ENCODE measurements at places on chromosomes 4 and X.
A peak's percentile ranks its signal among the peaks of the same experiment; 100 is the strongest.

- no peak for DNase-seq
Measured at GRCh38 chr4:142324572-142324971, 521.5 kb downstream of the INPP4B start.

DNA sequence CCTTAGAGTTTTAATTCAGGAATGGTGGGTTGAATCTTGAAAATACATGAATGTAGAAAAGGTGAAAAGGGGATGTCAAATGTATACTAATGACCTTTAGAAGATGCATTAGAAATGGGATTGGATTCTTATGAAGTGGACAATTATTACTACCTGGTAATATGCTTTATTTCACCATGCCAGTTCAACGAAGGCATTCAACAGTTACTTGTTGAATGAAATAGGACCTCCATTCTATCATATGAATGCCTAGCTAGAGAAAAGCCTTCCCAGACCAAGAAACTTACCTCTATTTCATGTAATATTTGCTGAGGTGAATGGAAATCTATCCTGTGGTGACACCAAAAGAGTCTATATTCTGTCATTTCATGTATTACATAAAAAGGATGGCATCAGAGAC, 34.6 kb upstream of the SFRP2 start:
- DNase-seq = no peak

- peak; percentile 7 for DNase-seq
Measured at GRCh38 chrX:152926279-152926678, 28.4 kb downstream of the ZNF185 start.

- no peak for DNase-seq
Measured at GRCh38 chrX:101550362-101550750, at the start of gene ARMCX1. Gene ARMCX1 (plus strand): TSS chrX:101550547. CDS start chrX:101552931, 2,384 bp downstream.

- DNase-seq = no peak
Measured at GRCh38 chrX:133373386-133374079, 41.8 kb downstream of the GPC4 start.

DNA sequence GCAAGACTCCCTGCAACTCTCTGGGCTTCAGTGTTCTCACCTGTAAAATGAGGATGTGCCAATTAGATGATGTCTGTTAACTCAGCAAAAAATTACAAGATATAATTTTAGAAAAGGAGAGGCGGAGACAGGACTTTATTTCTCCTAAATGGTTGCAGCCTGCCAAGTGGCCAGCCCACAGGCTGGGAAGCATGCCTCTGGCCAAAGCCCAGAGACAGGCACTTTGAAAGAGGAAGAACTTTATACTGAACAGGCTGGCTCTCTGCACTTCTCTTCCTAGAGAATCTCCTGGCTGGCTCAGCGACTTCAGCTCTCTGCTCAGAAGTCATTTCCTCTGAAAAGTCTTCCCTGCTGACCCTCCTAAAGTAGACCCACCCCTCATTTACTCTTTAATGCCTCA, 3.7 kb downstream of the PRDM5 start:
- DNase-seq = no peak

DNA sequence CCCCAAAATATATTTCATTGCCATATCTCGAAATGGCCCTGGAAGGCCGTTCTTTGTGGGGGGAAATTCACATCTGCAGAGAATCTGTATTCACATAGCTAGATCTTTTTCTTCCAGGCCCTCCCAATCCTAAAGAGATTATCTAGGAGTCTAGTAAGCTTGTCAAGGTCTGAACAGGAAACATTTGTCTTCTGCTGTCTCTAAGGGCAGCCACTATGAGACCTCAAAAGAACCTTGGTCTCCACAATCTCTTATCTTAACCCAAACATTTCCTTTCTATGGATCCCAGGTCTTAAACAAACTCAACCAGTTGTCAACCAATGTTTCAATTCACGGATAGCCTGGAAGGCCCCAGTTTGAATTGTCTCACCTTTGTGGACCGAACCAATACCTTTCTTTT, 45.0 kb downstream of the CRLF2 start:
- DNase-seq = peak; percentile 48

- no peak for DNase-seq
Measured at GRCh38 chrX:44093431-44093830, 120.2 kb upstream of the NDP start.

GRCh38 chrX:84339507-84340364, 151.7 kb upstream of the RPS6KA6 start:
- no peak for DNase-seq

DNA sequence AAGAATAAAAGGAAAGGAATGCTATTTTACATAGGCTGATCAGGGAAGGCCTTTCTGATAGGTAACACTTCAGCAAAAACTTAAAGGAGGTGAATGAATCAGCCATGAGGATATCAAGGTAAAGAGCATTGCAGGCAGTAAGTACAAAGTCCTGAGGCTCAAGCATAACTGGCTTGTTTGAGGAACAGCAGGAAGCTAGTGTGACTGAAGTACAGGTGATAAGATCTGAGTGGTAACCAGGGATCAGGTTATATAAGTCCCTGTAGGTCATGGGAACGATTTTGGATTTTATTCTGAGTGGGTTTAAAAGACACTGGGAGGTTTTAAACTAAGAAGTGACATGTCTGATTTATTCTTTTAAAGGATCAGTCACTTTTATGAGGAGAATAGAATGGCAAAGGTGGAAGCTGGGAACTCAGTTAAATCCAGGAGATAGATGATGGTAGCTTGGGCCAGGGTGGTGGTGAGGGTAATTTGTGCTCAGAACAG, 47.1 kb upstream of the THOC2 start:
- no peak for DNase-seq

- peak; percentile 61 for DNase-seq
Measured at GRCh38 chr4:43132010-43132582, 239.6 kb downstream of the GRXCR1 start.

DNA sequence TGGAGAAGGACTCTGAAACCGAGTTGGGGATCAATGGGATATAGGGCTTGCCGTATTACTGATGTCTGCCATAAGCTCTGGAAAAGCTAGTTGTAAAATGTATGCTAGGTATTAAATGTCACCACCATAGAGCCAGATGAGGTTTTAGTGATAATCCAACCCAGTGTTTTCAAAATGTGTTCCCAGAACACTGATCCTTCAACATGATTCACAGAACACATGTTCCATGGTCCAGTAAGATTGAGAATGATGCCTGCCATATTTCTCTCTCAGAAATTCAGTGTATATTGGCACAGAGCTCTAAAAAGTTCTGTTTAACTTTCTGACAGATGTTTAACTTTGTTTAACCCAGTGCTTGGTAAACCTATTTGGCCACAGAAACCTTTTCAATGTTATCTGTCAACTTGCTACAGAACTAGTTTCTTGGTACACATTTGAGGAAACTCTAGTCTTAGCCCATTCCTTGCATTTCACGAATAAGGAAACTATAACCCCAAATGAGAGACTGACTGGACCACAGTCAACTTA, 160.2 kb downstream of the PALLD start:
- no peak for DNase-seq

- DNase-seq = no peak
Measured at GRCh38 chr4:168265327-168265726, 53.2 kb downstream of the DDX60 start.

DNA sequence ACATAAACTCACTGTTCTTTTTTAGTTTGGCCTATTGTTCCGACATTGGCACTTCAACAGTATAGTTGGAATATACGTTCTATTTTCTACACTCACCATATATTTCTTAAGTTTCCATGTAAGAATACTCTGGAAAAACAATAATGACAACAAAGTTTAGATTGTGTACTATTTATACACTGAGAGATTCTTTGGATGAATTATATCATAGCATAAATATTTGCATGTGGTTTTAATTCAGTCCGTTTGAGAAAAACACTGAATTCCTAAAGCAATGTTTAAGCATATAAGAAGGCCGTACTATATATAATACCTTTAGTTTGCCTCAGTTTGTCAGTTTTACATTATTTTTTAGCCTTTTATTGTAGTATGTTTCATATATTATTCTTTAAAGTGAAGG, 82.4 kb downstream of the RAP1GDS1 start:
- no peak for DNase-seq

GRCh38 chr4:113641025-113641431, 120.5 kb downstream of the CAMK2D start:
- DNase-seq = no peak

DNA sequence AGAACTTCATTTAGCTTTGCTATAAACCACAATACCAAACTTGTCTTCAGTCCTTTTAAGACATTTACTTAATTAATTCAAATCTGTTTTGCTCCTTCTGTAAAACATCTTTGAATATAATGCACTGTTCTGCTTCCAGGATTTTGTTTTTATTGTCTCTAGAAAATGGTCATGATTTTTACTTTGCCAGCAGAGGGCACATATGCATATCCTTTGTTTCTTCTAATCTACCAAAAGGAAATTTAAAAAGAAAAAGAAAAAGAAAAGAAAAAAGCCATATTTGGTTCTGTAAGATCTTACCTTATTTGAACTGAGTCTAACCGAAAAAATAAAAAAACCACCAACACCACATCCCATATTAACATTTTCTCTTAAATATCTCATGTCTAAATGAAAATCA, 101.9 kb upstream of the CCSER1 start:
- no peak for DNase-seq

- no peak for DNase-seq
Measured at GRCh38 chr4:140963883-140964282, 169.4 kb downstream of the RNF150 start.

- DNase-seq = no peak
Measured at GRCh38 chr4:8120501-8120900, 38.1 kb downstream of the ABLIM2 start.

GRCh38 chr4:28388471-28388870, 1527.8 kb downstream of the STIM2 start:
- no peak for DNase-seq

DNA sequence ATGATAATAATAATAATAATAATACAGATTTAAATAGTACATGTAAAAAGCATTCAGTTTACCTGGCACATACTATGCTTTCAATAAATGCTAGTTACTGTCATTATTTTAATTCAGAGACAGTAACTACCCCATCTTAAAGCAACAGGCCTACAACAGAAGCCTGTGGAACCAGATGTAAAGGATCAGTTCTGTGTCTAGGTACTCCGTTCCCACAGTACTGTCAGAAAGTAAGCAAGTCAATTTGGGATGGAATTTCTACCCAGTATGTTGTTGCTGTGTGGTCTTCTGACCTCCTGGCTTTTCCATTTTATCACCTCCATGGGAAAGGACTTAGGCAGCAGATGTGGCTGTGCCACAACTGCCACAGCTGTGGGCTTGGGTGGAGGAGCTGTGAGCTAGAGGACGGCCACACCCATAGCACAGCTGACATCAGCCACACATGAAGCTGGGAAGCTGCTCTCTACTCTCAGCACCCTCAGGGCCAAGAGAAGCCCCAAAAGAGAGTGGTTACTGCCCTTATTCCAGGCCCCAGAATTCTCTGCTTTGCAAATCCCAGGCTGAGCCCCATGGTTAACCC, 102.8 kb downstream of the CBR4 start:
- no peak for DNase-seq

GRCh38 chr4:2733844-2734574, 22.1 kb downstream of the TNIP2 start:
- DNase-seq = no peak

GRCh38 chr4:29066861-29067260, 1653.3 kb upstream of the PCDH7 start:
- DNase-seq = no peak

GRCh38 chr4:114277690-114278089, 298.2 kb upstream of the ARSJ start:
- DNase-seq = no peak

DNA sequence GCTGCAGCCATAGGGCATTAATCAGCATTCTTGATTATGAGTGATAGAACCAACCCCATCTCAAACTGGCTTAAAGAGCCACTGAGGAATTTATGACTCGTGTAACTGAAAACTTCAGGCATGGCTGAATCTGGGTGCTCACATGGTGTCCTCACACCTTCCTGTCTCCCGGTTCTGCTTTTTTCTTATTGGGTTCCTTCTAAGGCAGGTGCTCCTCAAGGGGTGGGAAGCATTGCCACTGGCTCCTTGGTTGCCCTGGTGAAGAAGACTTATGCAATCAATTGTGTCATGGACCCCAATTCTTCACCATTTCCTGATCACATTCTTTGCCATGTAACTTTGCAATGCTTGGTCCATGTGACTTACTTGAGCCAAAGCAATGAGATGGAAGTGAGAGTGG, 4.3 kb upstream of the ZCCHC4 start:
- DNase-seq = no peak

DNA sequence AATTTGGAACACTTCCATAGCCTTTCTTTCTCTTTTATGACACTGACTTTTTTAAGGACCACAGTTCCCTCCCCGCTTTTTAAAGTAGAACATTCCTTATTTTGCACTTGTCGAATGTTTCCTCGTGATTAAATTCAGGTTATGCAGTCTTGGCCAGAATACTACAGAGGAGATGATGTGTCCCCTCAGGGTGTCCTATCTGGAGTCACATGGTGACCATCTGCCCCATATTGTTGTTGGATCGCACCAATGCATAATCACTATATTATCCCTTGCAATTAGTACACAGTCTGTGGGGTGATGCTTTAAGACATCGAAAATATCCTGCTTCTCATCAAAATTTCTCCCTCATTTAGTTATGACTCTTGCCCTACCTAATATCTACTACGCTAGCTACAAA, 27.4 kb downstream of the WDFY3 start:
- DNase-seq = no peak

GRCh38 chr4:187258651-187259401, 535.2 kb upstream of the FAT1 start:
- DNase-seq = no peak

GRCh38 chr4:61493470-61493869, 293.3 kb downstream of the ADGRL3 start:
- DNase-seq = no peak

- DNase-seq = no peak
Measured at GRCh38 chr4:35754047-35754446, 490.3 kb downstream of the ARAP2 start.

DNA sequence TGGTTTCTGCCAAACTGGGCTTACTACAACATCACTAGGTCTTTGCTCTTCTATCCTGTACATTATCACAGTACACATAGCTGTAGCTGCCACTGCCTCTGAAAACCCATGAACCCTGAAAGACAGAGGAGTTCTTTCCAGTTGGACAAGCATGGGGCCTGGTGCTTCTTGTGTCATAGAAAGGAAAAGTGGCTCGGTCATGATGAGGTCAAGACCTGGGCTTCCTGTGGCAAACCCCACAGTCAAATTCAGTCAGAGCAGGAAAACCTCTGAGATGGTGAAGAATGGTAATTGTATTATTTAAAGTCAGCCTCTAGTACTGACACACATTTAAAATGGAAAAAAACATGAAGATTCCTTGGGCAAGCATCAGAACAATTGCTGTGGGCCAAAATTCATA, 133.3 kb upstream of the PRPS2 start:
- no peak for DNase-seq

DNA sequence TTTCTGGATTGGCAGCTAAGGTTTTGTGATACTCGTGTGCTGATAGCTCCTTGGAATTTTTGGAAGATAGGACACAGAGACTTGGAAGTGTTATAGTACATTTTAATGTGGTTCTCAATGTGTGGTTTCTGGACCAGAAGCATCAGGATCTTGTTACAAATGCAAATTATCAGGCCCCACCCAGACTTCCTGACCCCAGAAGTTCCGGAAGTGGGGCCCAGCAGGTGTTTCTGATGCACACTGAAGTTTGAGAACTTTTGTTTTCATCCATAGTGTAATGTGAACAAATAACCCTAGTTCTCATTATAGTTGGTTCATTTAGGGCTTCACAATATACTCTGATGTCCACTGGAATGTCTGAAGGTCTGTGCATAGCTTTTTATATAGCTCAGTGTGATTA, 49.6 kb downstream of the LAMP2 start:
- no peak for DNase-seq
